ENCODE measurements at places on chromosomes 5 and 9.

DNA sequence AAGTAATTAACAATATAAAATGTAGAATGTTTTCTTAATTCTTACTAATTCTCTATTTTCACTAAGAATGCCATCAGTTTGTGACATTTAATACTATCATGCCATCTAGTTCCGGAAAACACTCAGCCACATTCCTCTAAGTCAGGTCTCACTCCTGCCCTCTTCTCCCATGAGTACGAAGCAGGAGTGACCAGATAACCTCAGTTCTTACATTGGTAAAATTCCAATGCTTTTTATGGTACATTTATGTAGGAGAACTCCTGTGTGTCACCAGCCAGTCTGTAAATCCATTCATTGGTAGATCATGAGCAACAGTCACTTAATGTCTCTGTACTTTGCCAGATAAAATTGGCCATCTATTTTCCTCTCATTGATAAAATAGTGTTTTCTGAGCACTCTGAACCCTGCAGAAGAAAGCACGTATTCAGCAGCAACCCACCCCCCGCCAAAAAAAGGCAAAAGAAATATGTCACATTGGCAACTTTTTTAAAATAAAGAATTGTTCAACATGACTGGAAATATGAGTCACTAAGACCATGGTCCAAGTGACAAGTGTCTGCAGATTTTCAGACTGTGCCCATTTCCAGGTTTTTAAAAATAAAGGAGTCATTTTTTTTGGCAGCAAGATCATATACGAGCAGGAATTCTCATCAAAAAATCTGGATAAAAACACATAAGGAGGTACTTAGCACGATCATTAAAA lies 11.8 kb downstream of the GLIS3 start:
- DNase-seq, result no peak

DNA sequence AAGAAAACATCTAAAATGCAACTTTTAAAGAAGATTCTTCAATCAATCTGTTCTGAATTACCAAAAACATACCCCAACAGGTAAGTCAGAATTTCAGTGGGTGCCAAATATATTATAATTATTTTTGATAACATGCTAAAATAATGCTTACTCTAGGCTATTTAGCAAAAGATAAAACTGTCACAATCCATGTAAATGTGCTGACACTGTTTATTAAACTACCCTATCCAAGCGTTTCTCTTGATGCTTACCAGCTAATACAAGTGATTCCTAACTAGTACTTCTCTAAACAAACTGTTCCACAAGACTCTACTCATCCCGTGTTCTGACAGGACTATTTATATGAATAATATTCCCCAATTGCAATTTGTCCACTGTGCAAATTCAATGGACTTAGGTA lies 236.7 kb downstream of the BNC2 start:
- no peak for DNase-seq

DNA sequence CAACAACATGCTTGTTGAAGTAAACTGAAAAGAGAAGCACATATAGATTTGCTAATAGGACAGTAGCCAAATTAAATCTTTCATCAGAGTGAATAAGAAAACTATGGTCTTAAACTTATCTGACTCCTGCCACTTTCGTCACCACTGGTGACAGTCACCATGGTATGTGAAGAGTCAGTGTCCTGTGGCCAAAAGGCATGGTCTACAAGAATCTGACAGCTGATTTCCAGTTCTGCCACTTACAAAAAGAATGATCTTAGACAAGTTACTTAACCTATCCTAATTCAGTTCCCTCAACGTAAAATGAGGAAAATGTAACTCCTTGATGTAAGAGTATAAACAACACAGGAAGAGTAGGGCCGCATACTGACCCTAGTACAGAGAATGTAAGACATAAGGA lies 102.0 kb downstream of the LPAR1 start:
- DNase-seq, result no peak

DNA sequence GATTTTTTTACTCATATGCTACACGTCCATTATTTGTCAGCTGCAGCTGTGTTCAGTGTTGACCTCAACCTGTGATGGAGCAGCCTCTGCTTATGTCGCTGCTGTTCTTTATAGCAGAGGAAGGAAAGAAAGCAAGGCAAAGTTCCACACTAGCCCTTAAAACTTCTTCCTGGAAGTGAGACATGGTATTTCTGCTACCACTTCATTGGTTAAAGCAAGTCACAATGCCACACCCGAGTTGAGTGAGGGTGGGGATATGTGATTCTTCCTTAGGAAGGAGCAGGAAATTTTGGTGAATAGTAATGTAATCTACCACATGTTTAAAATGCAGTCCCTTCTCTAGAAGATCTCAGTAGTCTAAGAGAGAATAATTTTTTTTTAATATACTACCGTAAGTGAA lies 224.8 kb upstream of the DMRT1 start:
- no peak for DNase-seq

DNA sequence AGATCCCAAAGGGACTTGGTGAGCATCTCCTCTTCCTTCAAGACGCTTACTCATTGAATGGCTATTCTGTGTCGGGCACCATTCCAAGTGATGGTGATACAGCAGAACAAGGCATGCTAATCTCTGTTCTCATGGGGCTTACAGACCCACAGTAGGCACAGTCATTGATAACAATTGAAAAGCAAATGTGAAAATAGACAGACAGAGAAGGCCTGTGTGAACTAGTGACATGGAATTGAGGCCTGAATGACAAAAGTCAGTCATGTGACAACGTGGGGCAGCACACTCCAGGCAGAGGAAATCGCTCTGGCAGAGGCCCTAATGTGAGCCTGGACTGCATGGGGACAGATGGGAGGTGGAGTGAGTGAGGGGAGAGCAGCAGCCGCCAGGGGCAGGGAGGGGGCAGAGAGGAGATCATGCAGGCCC lies 70.7 kb upstream of the CPLX2 start:
- no peak for DNase-seq

DNA sequence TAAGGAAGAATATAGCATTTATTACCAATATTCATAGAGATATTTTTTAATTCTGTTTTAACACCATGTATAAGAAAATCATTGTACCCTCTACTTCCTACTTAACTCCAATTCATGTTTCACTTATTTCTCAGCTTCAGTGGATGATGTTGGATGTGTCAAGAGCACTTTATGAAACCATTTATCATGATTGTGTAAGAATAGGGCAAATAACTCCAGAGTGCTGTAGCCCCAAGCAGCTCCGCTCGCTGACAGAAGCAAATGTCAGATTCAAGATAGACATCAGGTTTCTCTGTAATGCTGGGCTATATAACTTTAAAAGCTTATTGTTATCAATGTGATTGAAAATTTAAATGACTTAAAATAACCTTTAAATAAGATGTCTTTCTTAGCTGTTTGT lies 50.4 kb downstream of the MAST4 start:
- DNase-seq, result no peak
